ENCODE measurements at places on chromosomes 4 and X. TPM values are rescaled to one million over a fixed set of nuclear protein-coding genes. Genes with fewer than 3 reads are reported as not detected.

Gene ADRA2C
- total RNA-seq, result 0.84 TPM

Gene CD38
- total RNA-seq, result 5.7 TPM

Gene NUP62CL
- 3.7 TPM for total RNA-seq

Gene SRPX
- total RNA-seq, result 26.0 TPM

Gene GNRHR
- total RNA-seq, result not detected

Gene AMMECR1
- total RNA-seq, result 9.7 TPM

Gene BGN
- total RNA-seq, result 9.9 TPM

Gene ZFP42
- total RNA-seq, result not detected

Gene AMTN
- not detected for total RNA-seq

Gene PRSS12
- 46.5 TPM for total RNA-seq

Gene ITIH6
- not detected for total RNA-seq

GRCh38 chr4:81789158-81789557 is 317.5 kb upstream of the RASGEF1B start:
- DNase-seq, result no peak

DNA sequence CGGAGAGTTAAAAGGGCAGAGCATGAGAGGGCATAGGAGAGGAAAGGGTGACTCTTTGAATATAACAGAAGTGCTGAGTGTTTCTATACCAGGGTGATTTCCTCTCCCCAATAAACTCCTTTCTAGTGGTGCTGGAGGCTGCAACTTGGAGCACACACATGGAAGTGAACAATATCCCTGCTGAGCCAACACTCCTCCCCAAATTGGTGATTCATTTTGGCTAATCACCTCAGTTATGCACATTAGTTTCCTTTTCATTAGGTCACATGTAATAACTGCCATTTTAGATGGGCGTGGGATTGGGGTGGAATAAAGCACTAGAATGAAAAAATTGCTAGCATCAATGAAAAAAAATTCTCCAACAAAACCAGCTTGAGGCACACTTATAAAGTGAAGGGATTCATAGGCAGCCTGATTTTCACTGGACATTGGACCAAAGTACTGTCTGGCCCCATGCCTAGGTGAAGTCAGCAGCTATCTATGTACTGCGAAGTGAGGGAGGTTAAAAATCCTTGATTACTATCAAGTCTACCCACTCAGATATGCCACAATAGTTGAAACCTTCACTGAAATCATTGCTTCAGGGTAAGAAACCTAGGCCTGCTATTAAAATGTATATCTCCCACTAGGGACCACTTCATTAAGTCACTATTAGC is 174.0 kb downstream of the GLUD2 start:
- DNase-seq, result no peak

DNA sequence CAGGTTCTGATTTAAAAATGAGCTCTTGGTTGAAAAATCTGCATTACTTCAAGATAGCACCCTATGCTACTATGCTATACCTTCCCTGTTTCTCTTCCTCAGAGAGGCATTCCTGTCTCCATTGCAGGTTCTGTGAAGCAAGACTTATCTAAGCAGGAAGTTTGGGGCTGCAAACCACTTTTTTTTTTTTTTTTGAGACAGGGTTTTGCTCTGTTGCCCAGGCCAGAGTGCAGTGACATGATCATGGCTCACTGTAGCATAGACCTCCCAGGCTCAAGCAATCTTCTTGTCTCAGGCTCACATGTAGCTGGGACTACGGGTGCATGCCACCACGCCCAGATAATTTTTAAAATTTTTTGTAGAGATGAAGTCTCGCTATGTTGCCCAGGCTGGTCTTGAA is 4.0 kb upstream of the CCNG2 start:
- DNase-seq, result no peak

DNA sequence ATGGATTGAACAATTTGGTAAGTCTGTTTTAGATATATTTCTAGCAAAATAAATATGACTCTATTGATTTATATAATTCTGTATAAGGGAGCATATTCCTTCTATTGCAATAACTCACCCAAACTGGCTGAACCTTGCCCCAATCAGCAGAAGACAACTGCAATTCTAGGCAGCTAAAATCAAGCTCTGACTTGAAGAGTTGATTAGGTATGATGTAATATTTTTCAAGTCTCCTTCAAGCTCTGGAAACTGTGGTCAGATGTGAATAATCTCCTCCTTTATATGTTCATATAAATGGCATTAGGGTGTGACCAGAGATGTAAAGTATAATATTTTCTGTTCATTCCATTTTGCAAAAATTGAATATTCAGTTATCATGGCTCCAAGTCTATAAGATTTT is 8.2 kb downstream of the RASSF6 start:
- no peak for DNase-seq

DNA sequence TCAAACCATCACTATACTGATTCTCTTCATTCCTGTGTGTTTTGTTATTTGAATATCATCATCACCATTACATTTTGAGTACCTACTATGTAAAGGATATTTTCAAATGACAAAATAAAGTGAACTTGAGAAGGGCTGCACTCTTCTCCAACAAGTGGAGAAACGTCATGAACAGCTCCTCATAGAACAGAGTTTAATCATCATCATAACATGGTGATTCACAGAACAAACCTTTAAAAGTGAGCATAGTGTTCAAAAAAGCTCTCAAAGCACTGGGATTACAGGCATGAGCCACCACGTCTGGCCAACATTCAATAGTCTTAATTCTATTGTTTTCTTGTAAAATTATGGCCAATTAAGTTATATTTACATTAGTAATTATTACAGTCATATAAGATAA is 993.9 kb downstream of the PDHA2 start:
- no peak for DNase-seq

DNA sequence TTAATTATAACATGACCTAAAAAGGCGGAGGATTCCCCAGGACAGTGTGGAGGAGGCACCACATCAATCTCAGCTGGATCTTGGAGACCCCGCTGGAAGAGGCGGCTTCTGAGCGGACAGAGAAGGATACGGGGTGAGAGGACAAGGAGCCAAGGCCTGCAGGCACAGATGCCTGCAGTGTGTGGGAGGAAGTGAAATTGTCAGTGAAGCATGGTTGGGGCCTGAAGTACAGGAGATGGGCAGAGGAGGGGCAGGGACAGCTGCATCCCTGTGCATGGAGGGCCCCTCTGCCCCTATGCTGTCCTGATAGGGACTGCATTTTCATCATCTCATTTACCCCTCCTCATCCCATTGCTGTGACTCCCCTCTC is 1.7 kb upstream of the SLC2A9 start:
- no peak for DNase-seq

DNA sequence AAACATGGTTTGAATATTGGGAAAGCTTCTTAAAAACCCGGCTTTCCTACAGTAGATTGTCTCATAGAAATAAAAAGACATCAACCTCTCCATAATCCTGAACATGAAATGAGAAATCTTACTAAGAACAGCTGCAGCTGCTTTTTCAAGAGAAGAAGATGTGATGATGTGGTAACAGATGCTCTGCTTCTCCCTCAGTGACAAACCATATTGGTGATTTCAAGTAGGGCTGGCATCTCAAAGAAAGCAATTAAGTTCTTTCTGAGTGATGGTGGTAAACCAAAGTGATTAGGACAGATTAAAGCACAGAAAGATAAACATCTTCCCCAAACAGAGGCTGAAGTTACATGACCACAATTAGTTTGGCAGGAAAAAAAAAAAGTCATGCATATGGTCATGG is 1477.7 kb downstream of the RAPGEF2 start:
- DNase-seq, result no peak

DNA sequence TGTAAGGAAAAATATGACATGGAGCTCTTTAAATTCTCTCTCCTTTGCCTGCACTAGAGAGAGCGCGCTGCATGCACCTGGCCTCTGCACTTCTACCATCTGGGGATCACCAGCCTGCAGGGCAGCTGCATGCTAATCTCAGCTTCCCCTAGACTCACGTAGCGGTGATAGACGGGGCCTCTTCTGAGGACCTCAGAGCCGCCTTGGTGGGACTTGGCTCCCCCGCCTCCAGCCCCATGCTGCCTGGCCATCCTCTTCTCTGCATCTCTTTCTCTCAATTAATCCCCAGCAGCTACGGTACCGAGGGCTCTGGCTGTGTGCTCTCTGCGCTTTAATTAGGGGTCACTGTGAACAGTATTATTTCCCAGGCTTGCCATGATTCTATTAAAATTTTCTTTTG is 52.8 kb upstream of the PSAPL1 start:
- no peak for DNase-seq

GRCh38 chr4:6115342-6115741 is 85.0 kb downstream of the JAKMIP1 start:
- DNase-seq, result no peak

GRCh38 chr4:102322736-102323135 is 22.5 kb downstream of the SLC39A8 start:
- no peak for DNase-seq

GRCh38 chr4:150960079-150960478 is 55.0 kb downstream of the LRBA start:
- DNase-seq, result no peak

DNA sequence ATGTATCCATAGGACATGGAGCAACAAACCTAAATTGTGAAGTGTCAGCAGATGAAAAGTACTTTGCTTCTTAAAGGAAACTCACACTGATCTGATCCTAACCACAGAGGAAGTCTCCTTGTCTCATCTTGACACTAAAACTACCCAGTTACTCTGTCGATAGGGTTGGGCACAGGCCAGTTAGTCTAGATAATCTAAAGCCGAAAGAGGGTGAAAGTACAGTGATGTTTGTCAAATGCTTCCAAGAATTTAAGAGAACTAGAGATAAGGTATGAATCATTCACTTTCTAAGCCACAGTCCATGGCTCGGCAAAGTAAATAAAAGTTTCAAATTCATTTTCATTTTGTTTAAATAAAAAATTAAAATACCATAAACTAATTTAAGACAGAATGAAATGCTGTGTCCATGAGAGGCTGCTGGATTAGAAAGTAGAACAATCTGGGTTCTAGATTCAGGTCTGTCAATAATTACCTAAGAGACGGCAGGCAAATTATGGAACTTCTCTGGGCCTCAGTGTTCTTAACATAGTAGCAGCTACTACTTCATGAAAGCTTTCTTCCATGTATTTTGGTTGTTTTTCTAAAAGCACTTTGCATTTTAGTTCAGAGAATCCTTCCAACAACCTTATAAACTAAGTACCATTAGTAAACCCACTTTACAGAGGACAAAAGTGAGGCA is 176.7 kb downstream of the LDB2 start:
- DNase-seq, result no peak

Measured in left colon (tissue), 2 donors.